Activated CD4-positive, CD25-positive, alpha-beta regulatory T cell (primary cell): ENCODE measurements at places on chromosomes 2 and 18.

DNA sequence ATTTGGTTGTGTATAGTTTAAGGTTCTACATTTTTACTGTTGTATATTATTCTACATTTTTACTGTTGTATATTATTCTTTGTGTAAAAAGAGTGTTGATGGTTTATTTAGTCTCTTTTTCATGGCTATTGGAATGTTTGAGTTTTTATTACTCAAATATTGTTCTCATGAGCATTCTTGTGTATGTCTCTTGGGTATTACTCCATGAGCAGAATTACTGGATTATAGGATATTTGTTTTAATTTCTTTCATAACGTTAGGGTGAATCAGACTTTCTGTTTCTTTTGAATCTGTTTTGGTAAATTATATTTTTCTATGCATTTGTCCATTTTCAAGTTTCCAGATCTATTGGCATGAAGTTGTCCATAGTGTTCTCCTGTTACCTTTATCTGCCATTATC lies 111.6 kb downstream of the DYNAP start:
- no peak for DNase-seq

DNA sequence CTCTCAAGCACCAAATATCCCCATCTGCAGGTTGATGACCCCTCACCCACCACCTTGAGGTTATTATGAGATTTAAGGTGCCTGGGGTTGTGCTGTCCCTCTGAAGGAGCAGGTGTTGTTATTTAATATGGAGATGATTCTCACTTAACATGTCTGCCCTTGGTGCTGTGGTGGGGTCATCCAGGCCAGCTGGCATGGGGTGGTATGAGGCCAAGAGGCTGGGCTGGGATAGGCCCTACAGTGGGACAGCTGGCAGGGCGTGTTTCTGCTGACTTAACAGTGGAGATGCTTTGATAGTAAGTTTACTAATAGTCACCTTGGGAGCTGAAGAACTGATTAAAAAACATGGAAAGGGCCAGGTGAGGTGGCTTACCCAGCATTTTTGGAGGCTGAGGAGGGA lies 22.4 kb downstream of the SERPINB12 start:
- no peak for DNase-seq

DNA sequence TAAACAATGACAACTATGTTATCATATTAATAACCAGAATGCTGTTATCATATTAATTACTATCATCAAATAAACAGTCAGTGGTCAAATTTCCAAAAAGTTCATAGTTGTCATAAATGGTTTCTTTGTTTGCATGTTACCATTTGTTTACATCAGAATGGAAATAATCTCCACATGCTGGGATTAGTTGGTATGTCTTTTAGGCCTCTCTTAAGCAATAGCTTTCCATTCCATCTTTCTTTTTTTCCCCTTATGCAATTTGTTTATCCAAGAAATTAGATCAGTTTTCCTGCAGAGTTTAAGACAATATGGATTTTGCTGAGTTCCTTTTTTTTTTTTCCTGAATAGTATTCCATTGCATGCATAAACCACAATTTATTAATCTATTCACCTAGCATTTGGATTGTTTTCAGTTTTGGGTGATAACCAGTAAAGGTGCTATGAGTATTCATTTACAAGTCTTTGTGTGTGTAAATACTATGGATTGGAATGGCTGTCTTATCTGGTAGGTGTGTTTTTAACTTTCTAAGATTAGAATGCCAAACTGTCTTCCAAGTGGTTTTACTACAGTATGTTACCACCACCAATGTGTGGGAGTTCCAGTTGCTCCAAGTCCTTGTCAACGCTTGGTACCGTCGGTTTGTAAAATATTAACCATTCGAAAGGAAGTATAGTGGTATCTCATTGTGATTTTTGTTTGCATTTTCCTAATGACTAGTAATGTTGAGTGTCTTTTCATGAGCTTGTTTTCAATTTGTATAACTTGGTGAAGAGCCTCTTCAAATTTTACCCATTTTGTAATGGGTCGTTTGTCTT lies 33.3 kb upstream of the TXNDC2 start:
- no peak for DNase-seq

GRCh38 chr2:68362069-68362468 lies 3.0 kb upstream of the PLEK start:
- peak; percentile 62 for DNase-seq

DNA sequence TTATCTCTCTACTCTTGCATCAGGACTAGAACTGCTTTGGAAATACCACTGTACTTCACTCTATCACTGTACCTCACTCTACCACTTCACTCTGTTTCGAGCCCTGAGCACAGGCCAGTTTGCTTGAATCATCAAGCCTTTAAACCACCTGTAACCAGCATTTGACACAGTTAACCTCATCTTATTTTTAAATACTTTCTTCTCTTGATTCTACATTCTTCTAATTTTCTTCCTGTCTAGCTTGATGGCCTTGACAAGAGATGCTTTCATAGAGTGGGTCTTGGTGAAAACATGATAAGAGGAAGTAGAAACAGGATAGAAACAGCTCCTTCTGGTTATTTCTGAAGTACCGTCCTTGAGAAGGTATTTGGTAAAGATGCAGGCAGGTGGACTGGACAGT lies 78.1 kb downstream of the SPIRE1 start:
- no peak for DNase-seq

DNA sequence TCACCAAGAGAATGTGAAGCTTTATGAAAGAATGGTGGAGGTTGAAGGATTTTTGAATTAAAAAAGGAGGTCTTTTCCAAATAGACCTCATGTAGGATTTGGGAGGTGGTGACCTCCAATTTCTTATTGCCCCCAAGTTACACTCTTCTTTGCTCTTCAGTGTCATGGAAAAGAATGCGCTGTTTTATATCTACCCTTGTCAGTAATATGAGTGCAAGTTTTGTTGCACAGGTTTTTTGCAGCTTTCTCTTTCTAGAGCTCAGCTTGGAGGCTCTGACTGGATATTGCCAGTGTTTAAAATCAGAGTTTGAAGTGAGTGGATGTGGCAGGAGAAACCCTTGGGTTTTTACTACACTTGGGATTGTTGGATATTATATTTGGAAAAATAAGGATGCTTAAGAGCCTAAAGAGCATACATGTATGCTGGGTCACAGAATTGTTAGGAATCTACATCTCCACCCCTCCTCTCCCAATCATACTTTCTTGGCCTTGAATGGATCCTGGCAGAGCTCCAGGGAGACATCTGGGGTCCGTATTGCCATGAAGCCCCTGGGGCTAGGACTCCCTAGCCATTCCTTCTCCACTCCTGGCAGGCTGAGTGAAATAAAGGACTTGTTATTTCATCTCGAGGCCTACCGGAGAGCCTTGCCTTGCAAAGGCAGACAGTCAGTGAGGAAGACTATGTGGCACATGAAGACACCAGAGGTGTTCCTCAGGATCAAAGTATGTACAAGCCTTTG lies 43.8 kb downstream of the APOB start:
- no peak for DNase-seq

DNA sequence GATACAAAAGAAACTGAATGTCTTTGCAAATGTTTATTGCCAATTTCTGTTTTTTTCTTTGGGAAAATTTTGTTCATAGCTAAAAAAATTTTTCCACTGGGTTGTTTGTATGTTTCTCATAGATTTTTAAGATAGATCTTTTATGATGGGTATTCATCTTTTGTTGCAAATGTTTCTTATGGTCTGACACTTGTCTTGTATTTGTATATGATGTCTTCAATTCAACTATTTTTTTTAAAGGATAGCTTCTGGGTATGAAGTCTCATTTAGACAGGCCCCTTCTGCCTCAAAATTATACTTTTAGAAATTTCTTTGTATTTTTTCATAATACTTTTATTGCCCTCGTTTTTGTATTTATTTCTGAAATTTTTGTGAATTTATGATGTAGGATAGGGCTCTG lies 73.8 kb downstream of the KCTD1 start:
- no peak for DNase-seq

- DNase-seq = no peak
Measured at GRCh38 chr2:231539991-231540390, 9.7 kb upstream of the NMUR1 start.

DNA sequence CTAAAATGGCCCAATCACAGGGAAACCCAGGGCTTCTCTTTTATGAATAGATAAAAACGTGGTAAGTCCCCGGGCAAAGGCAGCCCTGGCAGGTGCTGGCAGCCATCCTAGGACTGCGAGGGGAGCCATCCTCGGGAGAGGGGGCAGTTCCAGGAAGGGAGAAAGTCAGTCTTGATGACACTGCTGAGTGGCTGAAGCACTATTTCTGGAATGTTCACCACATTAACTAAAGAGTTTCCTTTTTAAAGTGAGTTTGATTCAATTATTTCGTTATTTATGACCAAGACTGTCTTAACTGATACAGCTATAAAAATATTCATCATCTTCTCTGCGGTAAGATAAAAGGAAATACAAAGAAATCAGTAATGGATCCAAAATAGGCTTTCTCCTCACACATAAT lies 20.4 kb downstream of the TTR start:
- no peak for DNase-seq

DNA sequence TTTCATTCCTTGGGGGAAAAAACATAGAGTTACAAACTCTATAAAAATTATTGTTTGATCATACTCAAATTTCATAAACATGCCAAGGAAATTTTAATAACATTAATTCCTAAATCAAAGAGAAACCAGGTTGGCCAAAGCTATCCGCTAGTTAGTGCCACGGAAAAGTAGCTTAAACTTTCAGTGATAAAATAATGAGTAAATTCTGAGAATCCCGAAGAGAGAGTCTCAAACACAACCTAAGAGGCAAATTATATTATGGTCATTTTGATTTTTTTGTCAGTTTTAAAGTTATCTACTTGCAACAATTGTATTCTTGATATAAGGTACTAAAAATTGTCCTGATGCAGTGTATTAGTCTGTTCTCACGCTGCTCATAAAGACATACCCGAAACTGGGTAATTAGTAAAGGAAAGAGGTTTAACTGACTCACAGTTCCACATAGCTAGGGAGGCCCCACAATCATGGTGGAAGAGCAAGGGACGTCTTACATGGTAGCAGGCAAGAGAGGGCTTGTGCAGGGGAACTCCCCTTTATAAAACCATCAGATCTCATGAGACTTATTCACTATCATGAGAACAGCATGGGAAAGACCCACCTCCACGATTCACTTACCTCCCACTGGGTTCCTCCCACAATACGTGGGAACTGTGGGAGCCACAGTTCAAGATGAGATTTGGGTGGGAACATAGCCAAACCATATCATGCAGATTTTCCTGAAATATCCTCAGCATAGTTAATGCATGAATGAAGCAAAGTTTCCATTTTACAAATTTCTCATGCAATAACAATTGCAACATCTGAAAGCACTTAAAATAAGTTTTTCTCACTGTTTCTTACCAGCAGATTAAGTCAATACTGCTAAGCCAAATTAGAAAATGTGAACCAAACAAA lies 205.9 kb upstream of the STK17B start:
- DNase-seq = no peak

- no peak for DNase-seq
Measured at GRCh38 chr2:34547900-34548299, 948.8 kb upstream of the FAM98A start.

- no peak for DNase-seq
Measured at GRCh38 chr2:1518331-1518803, 105.1 kb downstream of the TPO start.

GRCh38 chr2:236888794-236889780 lies 196.6 kb upstream of the COPS8 start:
- no peak for DNase-seq

GRCh38 chr2:170157025-170157684 lies 20.8 kb upstream of the MYO3B start:
- DNase-seq = no peak

- DNase-seq = no peak
Measured at GRCh38 chr18:36212301-36213171, 25.2 kb downstream of the MOCOS start.

GRCh38 chr2:15809404-15809803 lies 130.9 kb upstream of the MYCN start:
- DNase-seq = no peak

GRCh38 chr2:98460573-98461497 lies 16.2 kb downstream of the INPP4A start:
- DNase-seq = peak; percentile 48

DNA sequence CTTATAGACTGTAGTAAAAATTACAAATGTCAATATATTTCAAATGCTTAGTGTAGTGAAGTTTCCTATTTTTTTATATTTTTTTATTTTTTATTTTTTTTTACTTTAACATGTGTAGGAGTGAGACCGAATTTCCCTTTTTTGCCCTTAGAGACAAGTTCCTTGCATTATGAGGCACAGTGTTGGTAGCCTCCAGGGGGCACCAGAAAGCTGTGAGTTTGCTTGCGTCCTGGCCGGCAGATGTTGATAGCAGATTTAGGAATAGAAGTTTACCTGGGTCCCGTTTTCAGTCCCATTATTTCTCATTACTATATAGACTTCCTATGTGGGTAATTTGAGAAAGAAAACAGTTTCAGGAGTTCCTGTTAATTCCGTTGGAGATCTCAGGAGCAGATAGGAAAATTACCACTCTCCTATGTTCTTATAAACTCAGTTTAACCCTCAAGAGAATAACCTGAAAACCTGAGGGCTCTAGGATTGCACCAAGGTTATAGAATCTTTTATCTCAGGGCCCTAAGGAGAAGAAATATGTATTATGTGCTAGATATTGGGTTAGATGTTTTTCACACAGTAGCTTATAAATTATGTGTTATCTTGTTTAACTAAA lies 157.5 kb upstream of the SESTD1 start:
- peak; percentile 2 for DNase-seq

- no peak for DNase-seq
Measured at GRCh38 chr2:84999553-84999955, 28.6 kb downstream of the KCMF1 start.

DNA sequence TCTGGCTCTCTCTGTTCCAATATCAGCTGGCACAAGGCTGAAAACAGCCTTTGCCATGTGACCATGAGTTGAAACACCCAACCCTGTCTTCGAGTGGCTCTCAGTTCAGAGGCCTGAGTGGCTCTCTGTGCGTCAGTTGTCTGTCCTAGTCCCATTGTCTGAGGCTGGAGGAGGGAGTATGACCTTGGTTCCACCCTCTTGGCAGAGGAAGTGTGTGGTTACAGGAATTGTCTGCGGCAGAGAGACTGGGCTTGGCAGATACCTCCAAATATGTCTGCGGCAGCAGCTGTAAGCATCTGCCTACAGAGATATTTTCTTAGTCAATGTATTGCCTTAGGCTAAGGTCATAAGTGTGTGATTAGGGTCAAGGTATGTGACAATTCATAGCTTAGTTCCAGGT lies 32.6 kb downstream of the CNGA3 start:
- no peak for DNase-seq

DNA sequence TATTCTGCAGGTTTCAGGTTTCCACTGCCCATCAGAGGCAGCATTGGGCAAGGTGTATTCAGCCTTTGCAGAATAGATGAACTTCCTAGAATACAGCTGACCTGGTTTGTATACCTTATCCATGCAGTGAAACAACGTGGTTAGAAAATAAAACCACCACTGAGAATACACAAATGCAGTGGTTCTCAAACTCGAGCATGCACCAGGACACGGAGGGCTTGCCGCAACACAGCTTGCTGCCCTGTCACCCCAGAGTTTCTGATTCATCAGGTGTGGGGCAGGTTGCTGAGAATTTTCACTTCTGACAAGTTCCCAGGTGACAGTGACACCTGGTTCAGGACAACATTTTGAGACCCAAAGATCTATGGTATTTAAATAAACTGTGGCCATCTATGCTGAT lies 23.4 kb upstream of the C1D start:
- DNase-seq = no peak
